GM12892 (cell line): ENCODE measurements at places on chromosomes 6 and 20.

- no peak for DNase-seq
These were observed 2.1 kb downstream of the MDN1 start for GRCh38 chr6:89817481-89817880.

- no peak for DNase-seq
These were observed 382 bp downstream of the SFT2D1 start for GRCh38 chr6:166341977-166342348.

- DNase-seq, result no peak
These were observed 34.9 kb upstream of the THBS2 start for GRCh38 chr6:169288591-169288990.

DNA sequence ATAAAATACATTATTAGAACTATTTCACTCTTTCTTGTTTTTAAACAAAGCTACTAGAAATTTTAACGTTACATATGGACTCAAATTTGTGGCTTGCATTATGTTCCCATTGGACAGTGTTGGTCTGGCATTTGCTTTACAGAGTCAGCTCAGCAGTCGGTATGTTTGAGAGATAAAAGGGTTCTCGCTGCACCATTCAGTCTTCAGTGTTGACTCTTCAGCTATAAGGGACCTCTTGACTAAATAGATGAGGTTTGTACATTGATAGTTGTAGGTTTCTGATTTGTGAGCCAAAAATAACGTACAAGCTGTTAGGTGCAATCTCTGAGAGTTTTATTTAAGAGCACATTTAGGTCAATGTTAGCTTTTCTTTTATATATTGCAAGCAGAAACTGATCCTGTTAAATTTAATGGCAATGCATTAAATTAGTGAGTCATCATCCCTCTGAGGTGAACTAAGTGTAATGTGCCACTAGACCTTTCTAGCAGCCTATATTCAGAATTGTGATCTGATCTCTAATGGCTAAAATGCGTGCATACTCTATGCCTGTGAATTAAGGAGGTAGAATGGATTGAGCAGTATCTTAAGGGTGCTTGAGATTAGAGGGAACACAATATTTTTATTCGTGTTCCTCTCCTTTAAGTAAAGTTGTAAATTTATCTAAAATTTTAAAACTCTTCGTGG lies 485.6 kb upstream of the SYNCRIP start:
- no peak for DNase-seq

GRCh38 chr20:32767418-32768198 lies 5.4 kb downstream of the DNMT3B start:
- DNase-seq, result no peak

DNA sequence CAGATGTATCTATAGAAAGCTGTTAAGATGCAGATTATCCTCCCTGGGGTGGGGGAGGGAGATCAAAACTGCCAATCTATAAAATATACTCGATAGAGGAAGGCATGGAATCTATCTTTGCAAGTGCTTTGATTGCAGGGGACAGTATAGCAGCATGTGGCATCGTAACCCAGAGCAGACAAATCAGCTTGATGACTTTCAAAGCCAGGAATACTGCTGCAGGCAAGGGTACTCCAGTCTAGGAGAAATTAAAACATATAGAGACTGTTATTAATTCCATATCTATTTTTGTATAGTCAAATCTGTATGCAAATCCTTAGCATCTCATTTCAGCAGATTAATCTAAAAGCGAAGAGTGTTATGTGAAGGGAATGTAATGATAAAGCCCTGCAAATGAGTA lies 159.4 kb downstream of the MMS22L start:
- no peak for DNase-seq

- DNase-seq, result no peak
These were observed 53.2 kb downstream of the IRF4 start for GRCh38 chr6:444653-445275.

GRCh38 chr20:2871111-2871465 lies 2.2 kb upstream of the PTPRA start:
- no peak for DNase-seq

DNA sequence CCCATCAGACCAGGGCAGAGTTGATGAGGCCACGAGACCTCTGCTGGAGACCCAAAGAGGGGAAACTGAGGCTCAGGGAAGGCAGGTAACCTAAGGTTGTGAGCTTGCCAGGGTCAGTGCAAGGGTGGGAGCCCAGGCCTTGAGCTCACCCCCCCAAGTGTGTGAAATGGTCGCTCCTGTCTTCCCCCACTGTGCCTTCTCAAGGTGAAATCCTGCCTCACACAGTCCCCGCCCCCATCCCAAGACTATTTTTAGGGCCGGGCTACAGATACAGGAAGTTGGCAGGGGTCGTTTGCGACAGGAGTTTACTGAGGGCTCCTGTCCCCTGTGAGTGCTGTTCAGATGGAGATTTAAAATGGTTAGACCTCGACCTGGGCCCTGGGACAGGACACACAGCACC lies 18.7 kb upstream of the GATA5 start:
- DNase-seq, result no peak

DNA sequence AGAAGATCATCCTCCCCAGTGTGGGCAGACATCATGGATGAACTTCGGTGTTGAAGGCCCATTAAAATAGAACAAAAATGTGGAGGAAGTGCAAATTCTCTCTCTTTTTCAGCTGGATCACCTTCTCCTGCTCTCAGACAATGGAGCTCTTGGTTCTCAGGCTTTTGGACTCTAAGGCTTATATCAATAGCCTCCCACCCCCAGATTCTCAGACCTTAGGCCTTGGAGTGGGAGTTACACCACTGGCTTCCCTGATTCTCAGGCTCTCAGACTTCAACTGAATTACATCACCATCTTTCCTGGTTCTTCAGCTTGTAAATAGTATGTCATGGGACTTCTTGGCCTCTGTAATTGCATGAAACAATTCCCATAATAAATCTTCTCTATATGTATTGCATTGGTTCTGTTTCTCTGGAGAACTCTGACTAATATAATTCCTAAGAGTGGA lies 36.6 kb downstream of the NSFL1C start:
- no peak for DNase-seq

DNA sequence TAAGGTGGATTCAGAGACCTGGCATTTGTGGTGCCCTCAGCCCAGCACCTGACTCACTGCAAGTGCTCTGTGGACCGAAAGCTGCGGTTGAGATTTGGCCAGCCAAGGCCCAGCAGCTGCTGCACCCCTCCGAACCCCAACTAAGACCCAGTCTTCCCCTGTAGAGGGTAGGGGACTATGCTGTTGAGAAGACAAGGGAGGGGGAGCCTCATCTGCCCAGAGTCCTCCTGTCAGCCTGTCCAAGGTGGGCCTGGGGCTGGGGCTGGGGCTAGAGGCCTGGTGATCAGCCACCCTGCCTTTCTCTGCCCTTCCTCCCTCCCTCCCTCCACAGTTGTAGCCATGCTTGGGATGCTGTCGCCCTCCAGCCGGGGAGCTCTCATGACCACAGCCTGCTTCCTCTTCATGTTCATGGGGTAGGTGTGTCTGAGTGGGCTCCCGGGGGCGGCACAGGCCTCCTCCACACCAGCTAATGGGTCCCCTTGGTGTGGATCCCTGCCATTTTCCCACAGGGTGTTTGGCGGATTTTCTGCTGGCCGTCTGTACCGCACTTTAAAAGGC lies 40.9 kb downstream of the TM9SF4 start:
- no peak for DNase-seq

- no peak for DNase-seq
These were observed 296.2 kb upstream of the PRDM1 start for GRCh38 chr6:105789935-105790334.

- no peak for DNase-seq
These were observed 171.4 kb downstream of the GMPR start for GRCh38 chr6:16409531-16410441.

DNA sequence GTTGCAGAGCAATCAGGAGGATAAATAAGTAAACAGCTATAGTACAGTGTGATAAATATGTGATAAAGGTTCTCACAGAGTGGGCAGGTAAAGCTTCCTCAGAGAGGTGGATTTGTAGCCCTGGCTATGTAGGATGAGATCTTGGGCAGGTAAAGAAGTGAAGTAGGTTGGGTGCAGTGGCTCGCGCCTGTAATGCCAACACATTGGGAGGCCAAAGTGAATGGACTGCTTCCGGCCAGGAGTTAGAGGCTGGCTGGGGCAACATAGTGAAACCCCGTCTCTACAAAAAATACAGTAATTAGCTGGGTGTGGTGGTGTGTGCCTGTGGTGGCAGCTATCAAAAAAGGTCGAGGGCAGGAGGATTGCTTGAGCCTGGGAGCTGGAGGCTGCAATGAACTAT lies 72.9 kb downstream of the ZFP64 start:
- no peak for DNase-seq

GRCh38 chr6:124560873-124561567 lies 401.2 kb upstream of the RNF217 start:
- no peak for DNase-seq

DNA sequence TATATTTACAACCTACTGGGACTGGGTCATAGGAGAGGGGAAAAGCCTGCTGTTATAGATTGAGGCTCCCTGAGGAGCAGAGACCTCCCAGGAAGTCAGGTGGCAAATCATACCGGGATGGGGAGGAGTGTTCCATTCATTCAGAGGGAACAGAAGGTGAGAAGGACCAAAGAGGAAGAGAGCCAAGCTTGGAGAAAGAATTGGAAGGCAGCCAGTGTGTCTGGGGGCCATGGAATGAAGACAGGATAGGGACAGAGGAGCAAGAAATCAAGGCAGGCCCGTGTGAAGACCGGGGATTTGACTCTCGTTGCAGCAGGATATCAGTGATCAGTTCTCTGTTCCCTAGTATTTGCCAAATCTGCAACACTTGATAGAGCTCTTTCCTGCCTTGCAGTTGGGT lies 5.7 kb upstream of the ZNF217 start:
- DNase-seq, result no peak

GRCh38 chr6:163354761-163355425 lies 59.6 kb upstream of the QKI start:
- no peak for DNase-seq

DNA sequence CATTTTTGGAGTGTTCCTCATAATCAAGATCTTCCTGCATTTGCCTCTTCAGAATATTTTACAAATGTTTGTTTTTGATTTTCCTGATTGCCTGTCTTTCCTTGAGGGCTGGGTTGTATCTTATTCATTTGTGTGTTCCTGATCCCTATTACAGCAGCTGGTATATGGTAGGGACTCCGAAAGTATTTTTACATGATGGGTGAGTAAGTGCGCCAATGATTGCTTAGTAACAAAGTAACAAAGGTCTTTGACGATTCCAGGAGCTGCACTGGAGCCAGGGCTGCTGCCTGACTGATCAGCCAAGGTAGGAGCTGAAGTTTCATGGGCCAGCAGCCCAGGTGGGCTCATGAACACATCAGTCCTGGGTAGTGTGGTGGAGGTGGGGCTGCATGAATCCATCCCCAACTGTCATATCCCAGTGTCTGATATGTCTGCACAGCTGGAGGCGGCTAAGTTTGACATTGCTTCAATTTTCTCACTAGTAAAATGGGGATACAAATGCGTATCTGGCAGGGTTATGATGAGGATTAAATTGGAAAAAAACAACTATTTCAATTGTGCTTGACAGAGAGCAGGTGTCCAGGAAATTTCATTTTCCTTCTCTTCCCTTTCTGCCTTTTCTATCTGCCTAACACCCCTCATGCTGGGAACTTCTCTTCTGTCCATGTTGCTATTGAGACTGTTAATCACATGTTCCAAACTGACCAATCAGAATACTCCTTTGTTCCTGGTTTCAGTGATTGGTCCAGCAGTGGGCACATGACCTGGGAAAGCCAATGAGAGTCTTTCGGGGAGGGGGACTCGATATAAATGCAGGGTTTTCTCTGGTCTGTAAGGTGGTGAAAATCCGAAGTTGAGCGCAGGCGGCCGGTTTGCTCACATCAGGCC lies 90.7 kb downstream of the CDH26 start:
- no peak for DNase-seq

DNA sequence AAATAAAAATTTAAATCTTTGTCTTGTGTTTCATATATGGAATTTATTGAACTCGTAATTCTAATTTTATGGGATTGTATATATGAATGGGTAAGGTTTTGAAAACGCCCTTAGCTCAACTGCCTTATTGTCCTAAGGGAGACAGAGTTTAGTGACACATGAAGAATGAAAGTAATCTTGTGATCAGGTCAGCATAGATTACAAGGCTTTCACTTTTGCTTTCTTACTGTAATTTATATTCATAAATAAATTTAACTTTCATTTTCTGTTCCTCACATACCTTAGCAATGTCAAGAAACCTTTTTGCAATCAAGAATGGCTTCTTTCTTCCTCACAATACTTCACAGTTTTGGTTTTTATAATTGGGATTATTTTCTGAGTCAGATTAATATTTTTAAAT lies 14.4 kb downstream of the KPNA5 start:
- DNase-seq, result no peak

GRCh38 chr20:57877131-57877824 lies 167.5 kb upstream of the PMEPA1 start:
- DNase-seq, result no peak

GRCh38 chr6:99614430-99615186 lies 8.0 kb downstream of the PRDM13 start:
- DNase-seq, result no peak

DNA sequence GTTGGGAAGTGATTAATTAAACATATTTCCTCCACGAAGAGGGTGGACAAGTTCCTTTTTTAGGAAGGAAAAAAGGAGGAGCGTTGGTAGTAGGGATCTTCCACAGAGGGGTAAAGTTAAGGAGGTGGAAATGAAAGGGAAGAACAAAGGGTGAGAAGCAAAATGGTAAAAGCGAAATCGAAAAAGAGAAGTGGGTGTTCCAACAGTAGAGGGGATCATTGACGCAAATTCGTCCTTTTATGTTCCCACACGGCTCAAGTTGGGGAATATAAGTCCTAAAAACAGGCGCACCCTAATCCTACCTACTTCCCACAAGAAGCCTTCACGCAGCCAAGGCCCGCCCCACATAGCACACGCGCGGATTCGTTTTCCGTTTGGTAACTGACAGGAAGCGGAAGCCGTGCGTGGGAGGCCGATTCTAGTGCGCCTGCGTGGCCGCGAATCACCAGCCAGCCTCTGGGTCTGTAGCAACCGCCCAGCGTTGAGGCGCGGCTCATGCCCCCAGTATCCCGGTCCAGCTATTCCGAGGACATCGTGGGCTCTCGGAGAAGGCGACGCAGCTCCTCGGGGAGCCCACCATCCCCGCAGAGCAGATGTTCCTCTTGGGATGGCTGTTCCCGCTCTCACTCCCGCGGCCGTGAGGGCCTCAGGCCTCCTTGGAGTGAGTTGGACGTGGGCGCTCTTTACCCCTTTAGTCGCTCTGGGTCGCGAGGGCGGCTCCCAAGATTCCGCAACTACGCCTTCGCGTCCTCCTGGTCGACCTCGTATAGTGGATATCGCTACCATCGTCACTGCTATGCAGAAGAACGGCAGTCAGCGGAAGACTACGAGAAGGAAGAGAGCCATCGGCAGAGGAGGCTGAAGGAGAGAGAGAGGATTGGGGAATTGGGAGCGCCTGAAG lies at the start of gene NKAPL:
Gene NKAPL (plus strand): TSS at position 421 of the 901 bp plus-strand sequence. CDS start 75 bp downstream, at position 496.
- DNase-seq, result no peak
